DND-41 (cell line): ENCODE measurements at places on chromosomes 5 and 9.

DNA sequence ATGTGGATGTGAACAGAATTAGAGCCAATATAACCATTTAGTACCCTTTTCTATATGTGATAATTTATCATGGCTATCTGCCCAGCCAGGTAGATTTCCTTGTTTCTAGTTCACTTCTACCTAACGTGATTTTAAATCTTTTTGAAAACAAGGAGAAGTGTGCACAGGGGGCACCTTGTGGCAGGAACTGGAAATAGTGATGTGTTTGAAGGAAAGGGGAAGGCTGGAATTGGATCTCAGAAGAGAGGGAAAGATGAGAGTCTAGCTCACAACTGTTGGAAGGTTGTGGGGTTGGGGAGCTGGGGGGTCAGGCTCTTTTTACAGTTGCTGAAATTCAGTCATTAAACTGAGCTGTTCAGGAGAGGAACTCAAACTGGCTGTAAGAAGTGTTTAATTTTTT is 219.5 kb downstream of the KCTD16 start:
- no peak for DNase-seq

DNA sequence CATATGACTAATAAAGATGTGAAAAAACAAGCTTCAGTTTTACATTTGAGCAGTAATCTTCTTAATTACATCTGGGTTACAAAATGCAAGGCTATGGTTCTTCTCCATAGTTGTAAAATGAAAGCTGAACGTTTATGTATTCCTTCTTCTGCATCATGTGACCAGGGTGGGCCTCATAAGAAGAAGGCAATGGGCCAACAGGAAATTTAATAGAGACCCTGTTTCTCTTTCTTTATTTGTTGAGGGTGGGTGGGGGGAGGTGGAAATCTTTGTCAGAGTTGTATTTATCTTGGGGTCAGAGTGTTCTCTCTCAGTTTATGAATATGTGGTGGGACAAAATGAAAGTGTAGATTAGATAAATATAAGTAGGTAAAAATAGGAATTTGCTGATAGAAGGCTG is 418.8 kb downstream of the TLE4 start:
- no peak for DNase-seq

DNA sequence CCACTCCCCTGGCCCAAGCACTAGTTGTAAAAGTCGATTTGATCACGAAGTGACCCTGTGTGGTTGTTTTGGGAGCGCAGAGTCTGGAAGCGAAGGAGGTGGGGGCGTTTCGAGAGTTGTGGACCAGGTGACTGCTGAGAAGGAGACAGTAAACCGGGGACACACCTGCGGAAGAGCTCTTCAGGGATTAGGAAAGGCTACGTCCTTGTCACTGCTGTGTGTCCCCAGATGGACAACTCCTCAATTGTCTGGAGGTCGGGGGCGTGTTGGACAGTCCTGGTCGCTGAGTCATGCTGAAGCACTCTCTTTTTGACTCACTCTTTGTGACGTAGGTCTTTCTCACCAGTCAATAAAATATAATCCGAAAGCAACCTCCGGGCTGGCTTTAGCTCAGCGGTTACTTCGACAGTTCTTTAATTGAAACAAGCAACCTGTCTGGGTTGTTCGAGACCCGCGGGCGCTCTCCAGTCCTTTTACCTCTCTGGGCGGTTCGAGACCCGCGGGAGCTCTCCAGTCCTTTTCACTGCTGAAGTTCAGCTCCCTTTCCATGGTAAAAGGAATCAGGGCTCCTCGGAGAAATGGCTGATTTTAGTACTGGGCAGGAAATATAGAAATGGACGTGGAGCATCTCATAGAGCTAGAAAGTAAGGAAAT is 10.8 kb downstream of the ZMAT2 start:
- DNase-seq: peak; percentile 88

DNA sequence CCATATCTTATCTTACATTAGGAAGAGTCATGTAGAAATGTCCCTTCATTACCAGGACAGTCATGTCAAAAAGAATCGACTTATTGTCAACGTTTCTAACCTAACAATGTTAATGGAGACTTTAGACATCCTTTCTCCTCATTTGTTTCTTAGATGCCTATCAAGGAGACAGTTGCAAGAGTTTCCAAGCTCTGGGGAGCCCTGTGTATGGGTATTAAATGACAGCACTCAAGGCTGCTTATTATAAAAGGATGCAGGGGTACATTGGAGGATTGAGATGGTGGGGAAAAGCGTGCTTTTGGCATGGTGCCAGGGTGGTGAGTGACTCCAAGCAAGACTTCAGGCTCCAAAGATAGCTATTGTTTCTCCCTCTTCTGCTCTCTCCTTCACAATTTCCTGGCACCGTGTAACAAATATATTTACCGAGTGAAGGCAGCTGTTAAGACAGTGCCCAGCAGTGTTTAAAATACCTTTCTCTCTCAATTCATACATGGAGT is 461.3 kb upstream of the CLINT1 start:
- no peak for DNase-seq

GRCh38 chr5:140322751-140323731 is 20.1 kb upstream of the PFDN1 start:
- no peak for DNase-seq

DNA sequence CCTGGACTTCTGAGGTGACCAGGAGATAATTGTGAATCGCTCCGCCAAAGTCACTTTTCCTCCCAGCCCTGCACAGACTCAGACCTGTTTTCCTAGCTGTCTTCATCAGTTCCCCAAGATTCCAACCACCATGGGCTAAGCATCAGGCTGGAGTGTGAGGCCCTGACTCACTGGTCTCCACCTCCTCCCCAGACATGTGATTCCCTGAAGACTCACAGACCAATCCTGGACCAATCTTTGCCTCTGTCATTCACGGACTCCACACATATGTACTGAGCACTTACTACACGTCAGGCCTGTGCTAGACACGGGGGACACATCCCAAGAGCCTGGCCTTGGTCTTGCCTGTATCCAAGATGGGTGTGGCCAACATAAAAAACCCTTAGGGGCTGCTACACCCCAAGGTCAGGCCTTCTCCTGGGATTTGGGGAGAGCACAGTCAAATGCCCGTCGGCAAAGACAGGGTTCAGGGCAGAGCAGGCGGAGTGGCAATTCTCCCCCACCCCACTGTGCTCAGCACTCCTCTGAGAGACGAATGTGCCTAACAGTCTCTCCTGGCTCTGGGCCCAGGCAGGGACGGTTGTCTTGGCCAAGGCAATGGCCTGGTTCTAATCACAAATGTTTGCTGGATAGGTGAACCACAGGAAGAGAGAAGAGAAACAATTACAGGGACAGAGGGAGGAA is 11.9 kb downstream of the EEIG1 start:
- DNase-seq: no peak

GRCh38 chr9:134802216-134802795 is 78.3 kb upstream of the FCN2 start:
- DNase-seq: no peak

GRCh38 chr9:131122158-131122557 is 3.2 kb upstream of the NUP214 start:
- DNase-seq: no peak

DNA sequence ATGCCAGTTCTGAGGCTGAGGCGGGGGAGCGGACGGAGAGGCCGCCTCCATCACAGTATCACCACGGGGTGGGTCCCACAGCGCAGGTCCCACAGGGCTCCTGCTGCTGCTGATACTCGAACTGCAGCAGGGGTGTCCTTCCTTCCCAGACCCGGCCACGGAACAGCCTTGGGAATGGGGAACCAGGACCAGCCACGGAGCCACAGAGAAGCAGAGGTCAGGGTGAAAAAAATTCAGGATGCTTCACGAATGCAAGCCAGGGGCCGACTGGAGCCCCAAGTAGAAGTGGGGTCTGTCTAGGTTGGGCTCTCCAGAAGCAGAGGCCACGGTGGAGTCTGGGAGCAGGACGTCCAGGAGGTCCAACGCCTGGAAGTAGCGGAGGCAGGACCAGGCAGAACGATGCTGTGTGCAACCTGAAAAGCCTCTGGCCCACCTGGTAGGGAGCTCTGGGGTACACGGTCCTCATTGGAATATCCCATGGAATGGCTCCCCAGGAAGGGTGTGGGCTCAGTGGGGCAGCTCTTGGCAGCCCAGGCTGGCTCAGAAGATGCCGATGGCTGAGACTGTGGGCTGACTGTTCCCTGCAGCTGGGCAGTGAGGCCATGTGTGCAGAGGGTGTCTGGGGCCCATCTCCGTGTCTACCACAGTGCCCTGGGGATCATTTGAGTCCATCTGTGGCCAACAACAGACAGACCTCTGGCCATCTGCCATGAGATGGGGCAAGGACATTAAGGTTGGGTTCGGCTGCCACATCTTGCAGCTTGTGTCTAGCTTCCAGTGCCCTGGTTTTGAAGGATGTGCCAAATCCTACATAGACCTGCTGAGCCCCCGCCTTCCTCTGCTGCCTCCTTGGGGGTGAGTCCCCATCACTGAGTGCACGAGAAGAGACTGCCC is 66.9 kb upstream of the FCN1 start:
- DNase-seq: no peak

DNA sequence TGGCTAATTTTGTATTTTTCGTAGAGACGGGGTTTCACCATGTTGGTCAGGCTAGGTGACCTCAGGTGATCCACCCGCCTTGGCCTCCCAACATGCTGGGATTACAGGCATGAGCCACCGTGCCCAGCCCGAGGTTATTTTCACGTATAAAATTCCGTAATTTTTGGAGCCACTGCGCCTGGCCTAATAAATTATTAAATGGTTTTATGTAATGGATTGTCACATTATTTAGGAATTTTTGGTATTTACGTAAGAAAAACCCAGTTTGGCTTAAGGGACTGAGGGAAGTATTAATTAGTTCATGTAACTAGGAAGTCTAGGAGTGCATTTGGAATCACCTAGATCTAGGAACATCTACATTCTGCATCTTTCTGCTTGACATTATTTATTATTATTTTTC is 8.3 kb downstream of the GLE1 start:
- no peak for DNase-seq

- no peak for DNase-seq
Observed at GRCh38 chr5:142222866-142223558, 101.8 kb downstream of the SPRY4 start.

DNA sequence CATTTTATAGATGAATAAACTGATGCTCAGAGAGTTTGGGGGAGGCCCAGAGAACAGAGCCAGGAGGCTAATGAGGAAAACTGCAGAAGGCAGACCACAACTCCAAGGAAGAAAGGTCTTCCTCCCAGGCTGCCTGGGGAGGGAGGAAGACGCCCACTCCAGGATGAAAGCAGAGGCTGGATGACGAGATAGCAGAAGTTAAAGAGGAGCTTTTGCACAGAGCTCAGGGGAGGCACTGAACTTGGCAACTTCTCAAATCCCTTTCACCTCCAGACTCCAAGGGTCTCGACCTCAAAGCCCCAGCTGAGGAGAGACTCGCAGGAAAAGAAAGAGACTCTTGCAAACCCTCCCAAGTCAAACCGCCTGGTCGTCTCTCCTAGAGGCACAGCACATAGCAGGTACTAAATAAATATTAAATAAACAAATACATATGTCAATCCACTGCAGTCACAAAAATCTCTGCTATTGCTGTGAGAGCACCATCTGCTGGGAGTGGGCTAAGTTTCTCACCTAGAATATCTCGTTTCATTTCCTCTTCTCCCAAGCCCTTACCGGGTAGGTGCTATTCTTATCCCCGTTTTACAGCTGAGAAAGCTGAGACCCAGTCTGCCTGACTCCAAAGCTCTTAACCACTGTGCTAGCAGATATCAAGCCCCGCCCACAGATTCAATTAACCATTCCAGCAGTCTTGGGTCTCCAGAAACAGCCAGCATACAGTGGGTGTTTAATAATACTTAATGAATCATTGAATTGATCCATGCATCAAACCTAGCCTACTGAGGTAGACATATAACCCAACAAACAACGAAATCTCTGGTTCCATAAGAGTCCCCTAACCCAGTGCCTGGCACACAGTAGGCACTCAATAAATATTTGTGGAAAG is 97.8 kb upstream of the HAND1 start:
- DNase-seq: no peak

DNA sequence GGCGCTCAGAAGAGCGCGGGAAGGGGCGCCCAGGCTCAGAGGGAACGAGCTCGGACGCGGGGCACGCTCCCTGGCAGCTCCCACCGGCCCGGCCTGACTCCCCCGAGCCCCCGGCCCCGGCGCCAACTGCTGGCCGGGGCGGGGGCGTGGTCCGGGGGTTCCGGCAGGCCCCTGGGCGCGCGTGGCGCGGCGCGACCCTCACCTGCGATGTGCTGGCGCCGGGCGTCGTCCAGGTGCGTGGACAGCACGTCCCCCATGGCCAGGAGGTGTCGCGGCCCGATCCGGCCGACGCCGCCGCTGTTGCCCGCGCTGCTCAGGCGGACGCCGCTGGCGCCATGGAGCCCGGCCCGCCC is 43.5 kb upstream of the STXBP1 start:
- no peak for DNase-seq

GRCh38 chr5:387491-388265 is 55.3 kb upstream of the EXOC3 start:
- DNase-seq: no peak

DNA sequence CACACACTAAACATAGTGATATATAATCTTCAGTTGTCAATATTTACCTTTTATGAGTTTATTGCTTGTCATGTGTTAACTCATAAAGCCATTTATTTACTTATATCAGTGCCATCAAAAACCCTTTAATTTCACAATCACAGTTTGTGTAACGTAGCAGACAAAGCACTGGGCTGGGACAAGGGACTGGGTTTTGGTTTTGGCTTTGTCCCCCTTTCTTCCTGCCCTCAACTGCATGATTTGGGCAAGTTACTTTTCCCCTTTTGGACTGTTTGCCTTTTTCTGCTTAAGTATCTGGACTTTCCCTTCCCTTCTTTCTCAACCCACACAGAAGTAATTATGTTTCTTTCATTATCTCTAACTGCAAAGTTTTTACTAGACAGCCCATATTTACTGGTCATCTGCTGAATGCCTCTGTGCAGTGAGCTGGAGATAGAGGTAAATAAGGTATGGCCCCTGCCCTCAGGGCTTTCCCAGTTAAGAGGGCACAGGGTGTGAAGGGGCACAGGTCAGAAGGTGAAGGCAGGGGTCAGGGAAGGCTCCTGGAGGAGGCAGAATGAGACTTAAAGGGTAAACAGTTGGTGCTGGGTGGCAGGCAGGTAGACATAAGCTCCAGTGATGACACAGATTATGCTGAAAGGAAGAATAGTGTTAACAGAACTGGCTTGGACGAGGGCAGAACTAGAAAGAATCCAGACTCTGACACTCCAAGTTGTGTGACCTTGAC is 14.8 kb upstream of the NR3C1 start:
- DNase-seq: no peak

GRCh38 chr9:8766096-8766495 is 966.5 kb upstream of the DMAC1 start:
- no peak for DNase-seq

GRCh38 chr9:130183133-130183762 is 11.0 kb downstream of the NCS1 start:
- no peak for DNase-seq
